ENCODE measurements at places on chromosomes 2 and 18. TPM values are rescaled to one million over a fixed set of nuclear protein-coding genes. Genes with fewer than 3 reads are reported as not detected.

GRCh38 chr2:142754182-142754581 is 123.3 kb upstream of the KYNU start:
- DNase-seq: no peak

Gene SULT1C3
- not detected for total RNA-seq

- DNase-seq: no peak
Observed at GRCh38 chr2:126359494-126359893, 296.5 kb upstream of the GYPC start.

DNA sequence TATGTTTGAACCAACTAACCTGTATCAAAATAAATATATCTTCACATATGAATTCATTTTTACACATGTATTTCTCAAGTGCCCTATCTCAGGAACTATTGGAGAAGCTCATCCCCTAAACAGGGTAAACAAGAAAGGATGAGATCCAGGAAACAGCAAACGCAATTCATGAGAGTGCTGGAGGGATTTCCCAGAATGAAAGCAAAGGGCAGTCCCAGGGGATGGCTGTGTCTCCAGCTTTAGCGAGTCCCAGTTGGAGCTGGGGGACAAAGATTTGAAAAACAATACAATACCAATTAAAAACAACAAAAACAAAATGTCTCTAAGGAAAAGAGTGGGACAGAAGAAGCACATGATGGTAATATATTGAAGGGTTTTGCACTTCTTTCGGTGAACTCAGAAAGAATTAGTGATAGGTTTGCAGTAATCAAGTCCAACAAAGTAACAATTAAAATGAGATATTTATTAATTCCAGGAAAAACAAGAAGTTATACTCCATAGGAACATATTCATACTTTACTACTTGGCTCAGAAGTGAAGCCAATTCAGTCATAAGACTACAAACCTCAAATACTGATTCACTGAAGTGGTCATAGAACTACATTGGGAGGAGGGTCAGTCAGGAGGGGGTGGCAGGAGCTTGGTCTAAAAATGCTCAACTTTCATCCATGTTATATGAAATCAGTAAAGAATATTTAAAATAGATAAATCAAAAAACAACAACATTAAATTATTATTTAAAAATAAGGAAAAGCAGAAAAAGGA is 73.1 kb upstream of the PDE1A start:
- DNase-seq: no peak

DNA sequence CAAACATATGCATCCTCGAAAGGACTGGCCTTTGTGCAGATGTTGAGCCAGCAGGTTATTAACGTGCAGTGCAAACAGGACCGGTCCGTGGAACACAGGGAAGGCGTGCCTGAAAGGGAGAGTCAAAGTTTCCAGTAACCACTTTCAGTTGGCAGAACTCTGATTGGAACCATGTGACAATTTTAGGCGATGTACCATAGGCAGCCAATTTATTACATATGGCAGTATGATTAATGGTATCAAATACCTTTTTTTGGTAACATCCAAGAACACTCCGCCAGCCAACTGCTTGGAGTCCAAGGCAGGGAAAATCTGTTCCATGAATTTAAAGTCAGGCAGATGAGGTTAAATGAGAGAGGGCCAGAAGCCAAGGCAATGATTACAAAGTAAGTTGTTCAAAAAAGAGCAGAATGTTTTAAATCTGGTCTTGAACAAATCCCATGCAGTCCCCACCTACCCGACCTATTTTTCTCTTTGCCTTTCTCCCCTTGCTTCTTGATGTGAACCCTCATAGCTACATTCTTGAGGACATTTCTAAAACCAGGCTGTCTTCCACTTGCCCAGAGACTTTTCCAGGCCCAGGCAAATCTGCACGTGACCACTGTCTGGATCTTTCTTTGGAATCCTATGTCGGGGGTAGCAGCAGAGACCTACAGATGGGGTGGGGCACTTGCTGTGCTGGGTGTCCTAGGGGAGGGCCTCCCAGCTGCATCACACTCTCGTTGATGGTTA is 351.7 kb downstream of the HRH4 start:
- no peak for DNase-seq

Data from ascending aorta (tissue), 2 donors.